ENCODE measurements at places on chromosomes 4 and X.

- DNase-seq, result no peak
These were observed 601.4 kb upstream of the ACTRT1 start for GRCh38 chrX:128653524-128654060.

DNA sequence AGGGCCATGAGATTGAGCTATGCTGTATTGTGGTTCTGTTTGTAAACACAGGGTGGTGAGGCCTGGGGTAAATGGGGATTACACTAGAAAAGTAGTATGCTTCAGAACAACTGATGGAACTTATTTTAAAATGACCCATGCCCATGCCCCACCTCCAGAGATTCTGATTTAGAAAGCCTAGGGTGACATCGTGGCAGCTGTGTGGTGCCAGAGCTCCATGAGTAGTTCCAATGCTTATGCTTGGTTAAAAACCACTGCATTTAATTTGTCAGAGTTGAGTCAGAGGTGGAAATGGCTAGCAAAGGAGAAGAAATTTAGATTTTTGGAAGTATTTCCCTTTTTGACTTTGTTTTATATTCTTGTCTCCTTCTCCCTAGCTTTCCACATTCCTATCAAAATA is 63.4 kb upstream of the PDE5A start:
- peak; percentile 57 for DNase-seq

- no peak for DNase-seq
These were observed 40.5 kb downstream of the CEP44 start for GRCh38 chr4:174324236-174324635.

- DNase-seq, result no peak
These were observed 324.1 kb upstream of the FAM47C start for GRCh38 chrX:36684053-36684452.

DNA sequence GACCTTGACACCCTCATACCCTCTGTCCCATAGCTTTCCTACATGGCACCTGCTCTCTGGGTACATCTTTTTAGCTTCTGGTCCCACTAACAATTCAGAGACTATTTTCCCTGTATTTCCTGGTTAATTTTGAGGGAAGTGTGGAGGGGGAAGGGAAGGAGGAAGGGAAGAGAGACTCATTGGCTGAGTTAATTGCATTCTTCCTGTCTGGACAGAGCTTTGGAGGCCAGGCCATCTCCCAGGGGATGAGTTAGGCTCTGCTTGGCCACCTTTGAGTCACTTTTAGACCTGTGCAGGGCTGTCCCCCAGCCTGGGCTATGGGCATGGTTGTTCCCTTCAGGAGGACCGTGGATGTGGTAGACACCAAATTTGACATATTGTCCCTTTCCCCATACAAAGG is 167.9 kb upstream of the PGRMC2 start:
- DNase-seq, result no peak

DNA sequence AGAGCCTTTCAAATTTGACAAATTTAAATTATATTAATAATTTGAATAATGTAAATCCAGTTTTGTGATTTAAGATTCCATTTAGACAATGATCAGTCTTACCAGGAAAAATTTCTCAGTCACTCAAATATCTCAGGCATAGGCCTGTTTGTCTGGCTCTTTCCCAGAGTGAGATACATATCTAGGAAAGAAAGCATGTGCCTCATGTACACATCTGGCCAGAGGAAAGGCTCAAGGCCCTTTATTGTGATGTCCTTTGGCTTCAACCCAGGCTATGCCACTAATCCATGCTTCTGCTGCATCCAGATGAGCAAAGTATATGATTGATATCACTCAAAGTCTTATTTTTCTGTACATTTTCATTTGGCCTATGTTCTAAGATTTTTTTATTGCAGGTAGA is 473.3 kb upstream of the ADGRL3 start:
- no peak for DNase-seq

GRCh38 chr4:17934286-17934685 is 87.3 kb downstream of the LCORL start:
- no peak for DNase-seq

DNA sequence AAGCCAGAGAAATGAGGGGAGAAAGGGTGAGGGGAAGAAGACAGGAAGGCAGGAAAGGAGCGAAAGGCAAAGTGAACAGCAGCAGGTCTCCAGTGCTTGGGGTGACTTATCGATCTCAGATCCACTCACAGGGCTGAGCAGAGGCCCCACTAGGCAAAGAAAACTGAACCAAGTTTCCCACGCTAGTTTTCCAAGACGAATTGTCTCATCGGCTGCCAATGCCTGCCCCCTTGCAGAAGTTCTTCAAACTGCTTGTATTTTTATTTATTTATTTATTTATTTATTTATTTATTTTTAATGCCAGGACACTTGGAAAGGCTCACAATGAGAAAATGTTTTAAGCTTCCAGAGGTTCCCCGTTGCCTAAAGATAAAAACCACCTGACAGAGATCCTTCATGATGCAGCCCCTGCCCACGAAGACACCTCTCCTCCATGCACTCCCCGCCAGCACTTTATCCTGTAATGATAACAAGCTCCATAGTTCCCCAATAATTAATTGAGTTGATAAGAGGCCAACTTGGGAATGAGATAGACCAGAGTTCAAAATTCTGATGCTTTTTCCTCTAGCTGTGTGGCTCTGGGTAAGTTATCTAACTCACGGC is 43.2 kb downstream of the QDPR start:
- peak; percentile 45 for DNase-seq

DNA sequence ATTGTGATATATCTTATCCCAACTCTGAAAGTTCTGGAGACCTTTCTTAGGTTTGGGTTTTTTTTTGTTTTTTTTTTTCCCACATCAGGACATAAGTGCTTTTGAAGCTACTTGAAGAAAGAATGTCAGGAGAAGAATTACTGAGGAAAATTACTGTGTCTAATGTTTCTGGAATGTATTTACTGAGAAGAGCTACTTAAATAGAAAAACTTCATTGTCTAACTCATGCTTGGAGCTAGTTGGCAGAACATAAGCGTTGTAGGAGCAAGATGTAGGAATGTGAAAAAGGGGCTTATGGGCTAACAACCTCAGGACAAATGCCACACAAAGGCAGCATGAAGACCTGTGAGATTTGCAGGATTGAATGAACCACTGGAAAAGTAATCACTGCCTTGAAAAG is 166.6 kb upstream of the GLRA2 start:
- peak; percentile 58 for DNase-seq

GRCh38 chr4:112377594-112378242 is 80.5 kb downstream of the ALPK1 start:
- no peak for DNase-seq

- DNase-seq, result no peak
These were observed 1419.8 kb downstream of the ADGRL3 start for GRCh38 chr4:62619971-62620370.

- DNase-seq, result no peak
These were observed 259.1 kb downstream of the DACH2 start for GRCh38 chrX:86407371-86407770.

DNA sequence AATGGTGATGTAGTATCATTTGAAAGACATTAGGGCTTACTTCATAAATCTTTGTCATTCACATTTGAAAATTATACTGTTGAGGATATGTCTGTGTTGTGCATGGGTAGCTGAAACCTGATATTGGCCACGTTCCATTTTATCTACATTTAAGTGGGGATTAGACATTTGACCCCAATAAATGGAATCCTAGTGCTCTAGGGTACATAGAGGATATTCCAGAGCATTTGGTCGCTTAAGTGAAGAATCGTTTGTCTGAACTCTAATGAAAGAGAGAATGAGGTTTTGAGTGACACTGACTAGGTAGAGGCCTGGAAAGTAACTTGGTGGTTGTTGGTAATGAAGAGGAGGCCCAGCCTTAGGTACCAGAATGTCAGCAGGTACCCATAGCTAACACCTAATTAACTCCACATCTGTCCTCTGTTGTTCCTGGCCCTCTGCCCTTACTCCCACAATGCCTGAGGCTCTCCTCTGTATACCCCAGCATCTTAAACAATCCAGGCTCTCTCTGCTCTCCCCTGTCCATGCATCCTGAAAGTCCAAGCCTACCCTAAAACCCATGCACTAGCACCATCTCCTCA is 299.5 kb upstream of the KLF3 start:
- DNase-seq, result no peak

DNA sequence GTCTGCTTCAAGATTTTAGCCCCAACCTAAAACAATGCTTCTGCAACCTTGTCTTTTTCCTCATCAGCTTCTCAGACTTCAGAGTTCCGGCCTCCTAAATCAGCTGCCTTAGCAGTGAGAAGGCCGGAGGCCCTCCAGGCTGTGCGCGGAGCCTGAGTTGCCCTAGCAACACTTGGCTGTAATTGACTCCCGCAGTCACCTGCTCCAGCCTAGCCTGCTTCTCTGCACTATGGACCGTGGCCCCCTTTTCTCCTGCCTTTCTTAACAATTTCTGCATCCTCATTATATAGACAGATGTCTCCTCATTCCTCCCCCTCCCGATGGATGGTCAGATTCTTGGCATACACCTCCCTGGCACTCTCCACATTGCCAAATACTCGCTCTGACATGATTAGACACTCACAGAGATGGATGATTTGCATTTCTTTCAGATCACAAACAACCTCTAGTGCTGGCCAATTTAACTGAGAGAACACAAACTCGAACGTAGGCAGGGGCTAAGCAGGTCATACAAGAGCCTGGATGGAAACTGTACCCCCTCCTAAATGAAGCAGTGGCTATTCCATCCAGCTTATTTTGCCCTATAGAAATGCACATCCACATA is 9.5 kb upstream of the HUWE1 start:
- DNase-seq, result no peak

All from astrocyte of the spinal cord (primary cell).